Stimulated activated CD4-positive, alpha-beta T cell treated with anti-CD3 and anti-CD28 coated beads, TNF-alpha, amount 100 ng/mL, for 24 hours (primary cell): ENCODE measurements at places on chromosomes 1 and 21.

- DNase-seq: no peak
Observed at GRCh38 chr1:145963265-145964019, 933 bp downstream of the ANKRD34A start.

- DNase-seq: no peak
Observed at GRCh38 chr1:100671601-100672000, 47.9 kb upstream of the VCAM1 start.

DNA sequence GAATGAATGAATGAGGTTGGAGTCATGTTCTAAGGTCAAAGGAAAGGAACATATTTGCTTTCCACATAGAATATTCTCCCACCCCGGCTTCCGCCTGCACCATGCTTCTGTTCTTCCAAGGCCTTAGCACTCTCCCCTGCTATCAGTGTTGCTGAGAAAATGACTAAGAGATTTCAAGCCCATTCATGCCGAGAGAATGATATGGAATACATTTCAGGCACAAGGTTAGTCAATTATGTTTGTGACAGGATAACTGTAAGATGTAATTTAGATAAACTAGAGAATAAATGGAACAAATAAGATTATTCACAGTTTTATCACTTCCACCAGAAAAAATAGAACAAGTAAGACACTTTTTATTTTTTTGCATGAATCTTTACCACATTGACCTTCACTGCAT, 122.6 kb downstream of the PLD5 start:
- DNase-seq: no peak

GRCh38 chr1:29254346-29254745, 18.0 kb downstream of the PTPRU start:
- no peak for DNase-seq

DNA sequence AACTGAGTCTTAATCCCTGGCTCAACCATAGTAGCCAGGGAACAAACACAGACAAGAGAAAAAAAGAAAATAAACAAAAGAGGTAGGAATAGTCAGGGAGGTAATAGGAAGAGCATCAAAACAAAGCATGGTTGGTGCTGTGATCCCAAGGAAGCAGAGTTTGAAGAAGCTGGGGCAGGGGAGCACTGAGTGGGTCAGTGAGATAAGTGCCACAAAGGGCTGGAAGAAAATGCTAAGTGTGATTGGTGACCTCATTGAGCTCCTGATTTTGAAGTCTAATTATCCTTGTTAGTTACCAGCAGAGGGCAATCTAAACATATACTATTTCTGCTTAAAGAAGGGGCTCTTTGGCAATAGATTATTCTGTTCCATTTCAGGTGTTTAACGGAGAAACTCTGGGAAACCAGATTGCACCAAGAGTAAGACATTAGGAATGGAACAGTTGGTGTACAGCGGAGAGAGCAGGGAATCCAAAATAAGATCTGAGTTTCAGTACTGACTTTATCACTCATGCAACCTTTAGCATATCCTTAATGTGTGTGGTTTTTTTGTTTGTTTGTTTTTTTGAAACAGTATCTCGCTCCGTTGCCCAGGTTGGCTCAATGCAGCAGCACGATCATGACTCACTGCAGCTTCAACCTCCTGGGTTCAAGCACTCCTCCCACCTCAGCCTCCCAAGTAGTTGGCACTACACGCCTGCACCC, 30.7 kb upstream of the KIAA1614 start:
- DNase-seq: no peak

GRCh38 chr1:33377756-33378155, 53.1 kb downstream of the PHC2 start:
- DNase-seq: no peak

DNA sequence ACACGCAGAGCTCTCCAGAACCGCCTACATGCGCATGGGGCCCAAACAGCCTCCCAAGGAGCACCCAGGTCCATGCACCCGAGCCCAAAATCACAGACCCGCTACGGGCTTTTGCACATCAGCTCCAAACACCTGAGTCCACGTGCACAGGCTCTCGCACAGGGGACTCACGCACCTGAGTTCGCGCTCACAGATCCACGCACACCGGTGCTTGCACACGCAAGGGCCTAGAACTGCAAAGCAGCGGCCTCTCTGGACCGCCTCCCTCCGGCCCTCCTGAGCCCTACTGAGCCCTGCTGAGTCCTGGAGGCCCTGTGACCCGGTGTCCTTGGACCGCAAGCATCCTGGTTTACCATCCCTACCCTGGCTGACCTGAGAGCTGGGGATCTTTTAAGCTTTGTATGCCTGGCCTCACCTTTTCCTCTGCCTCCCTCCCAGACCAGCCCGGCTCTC, 8.3 kb downstream of the OLIG2 start:
- no peak for DNase-seq
